Type B pancreatic cell (in vitro differentiated cells): ENCODE measurements at places on chromosomes 1 and 21. TPM values are rescaled to one million over a fixed set of nuclear protein-coding genes. Genes with fewer than 3 reads are reported as not detected.

GRCh38 chr1:84365225-84366221 is 32.8 kb upstream of the DNASE2B start:
- no peak for DNase-seq
- no peaks in the 10 kb centered on the region for H3K27me3 ChIP-seq
- H3K4me1 ChIP-seq: peaks cover 10% of the 10 kb centered on the region
- H3K4me3 ChIP-seq: no peak overlapping the region
- H3K27ac ChIP-seq: no peak overlapping the region
- no peaks in the 10 kb centered on the region for H3K36me3 ChIP-seq

GRCh38 chr1:216554934-216555333 is 131.7 kb upstream of the USH2A start:
- DNase-seq: no peak
- H3K27ac ChIP-seq: no peak overlapping the region
- no peak overlapping the region for H3K4me3 ChIP-seq
- no peaks in the 10 kb centered on the region for H3K36me3 ChIP-seq
- H3K27me3 ChIP-seq: no peaks in the 10 kb centered on the region

- DNase-seq: no peak
- peaks cover 23% of the 10 kb centered on the region for H3K27me3 ChIP-seq
- H3K27ac ChIP-seq: peak overlapping the region; percentile 46
- H3K4me3 ChIP-seq: peak overlapping the region; percentile 29
- no peaks in the 10 kb centered on the region for H3K36me3 ChIP-seq
These were observed 68.7 kb upstream of the ROR1 start for GRCh38 chr1:63705078-63705477.

- H3K27me3 ChIP-seq: peaks cover 54% of the 10 kb centered on the region
- no peak overlapping the region for H3K4me3 ChIP-seq
- H3K27ac ChIP-seq: no peak overlapping the region
- DNase-seq: no peak
- H3K4me1 ChIP-seq: no peaks in the 10 kb centered on the region
- H3K36me3 ChIP-seq: peaks cover 7% of the 10 kb centered on the region
These were observed 71.1 kb downstream of the LGR6 start for GRCh38 chr1:202264726-202265125.

DNA sequence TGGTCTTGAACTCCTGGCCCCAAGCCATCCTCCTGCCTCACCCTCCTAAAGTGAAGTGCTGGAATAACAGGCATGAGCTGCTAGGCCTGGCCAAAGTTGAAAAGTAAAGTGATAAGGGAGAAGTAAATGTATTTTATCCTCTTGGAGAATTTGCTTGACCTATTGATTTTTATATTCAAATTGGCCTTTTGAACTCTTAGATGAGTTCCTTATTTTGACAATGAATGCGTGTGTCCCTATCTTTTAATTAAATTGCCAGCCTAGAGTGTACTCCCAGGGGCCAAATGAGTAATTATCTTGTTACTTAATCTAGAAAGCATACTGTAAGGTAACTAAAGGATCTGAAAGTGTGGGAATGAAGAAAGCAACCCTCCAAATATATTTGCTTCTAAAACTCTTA is 11.4 kb downstream of the RNF11 start:
- H3K27me3 ChIP-seq: no peaks in the 10 kb centered on the region
- peaks cover 24% of the 10 kb centered on the region for H3K4me1 ChIP-seq
- no peak for DNase-seq
- H3K4me3 ChIP-seq: no peak overlapping the region
- H3K36me3 ChIP-seq: peaks cover 16% of the 10 kb centered on the region
- H3K27ac ChIP-seq: peak overlapping the region; percentile 26

DNA sequence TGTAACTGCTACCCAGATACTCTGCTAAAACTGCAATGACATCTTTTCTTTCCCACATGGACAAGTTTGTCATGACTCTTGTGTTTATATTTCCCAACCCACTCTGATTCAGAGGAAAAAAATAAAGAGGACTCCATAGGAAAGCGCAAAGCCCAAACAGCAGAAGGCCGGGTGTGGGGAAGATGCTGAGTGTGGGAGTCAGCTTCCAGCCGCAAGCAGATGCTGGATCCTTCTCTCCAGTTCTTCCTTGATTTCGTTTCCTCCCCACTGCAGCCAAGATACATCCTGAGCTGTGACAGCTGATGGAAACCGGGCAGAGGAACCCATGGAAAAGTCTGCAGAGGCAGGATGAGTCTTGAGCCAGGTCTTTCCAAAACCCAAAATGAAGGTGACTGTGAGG is 498.2 kb downstream of the PLPP3 start:
- no peak for DNase-seq
- H3K36me3 ChIP-seq: no peaks in the 10 kb centered on the region
- H3K27me3 ChIP-seq: peaks cover 3% of the 10 kb centered on the region

DNA sequence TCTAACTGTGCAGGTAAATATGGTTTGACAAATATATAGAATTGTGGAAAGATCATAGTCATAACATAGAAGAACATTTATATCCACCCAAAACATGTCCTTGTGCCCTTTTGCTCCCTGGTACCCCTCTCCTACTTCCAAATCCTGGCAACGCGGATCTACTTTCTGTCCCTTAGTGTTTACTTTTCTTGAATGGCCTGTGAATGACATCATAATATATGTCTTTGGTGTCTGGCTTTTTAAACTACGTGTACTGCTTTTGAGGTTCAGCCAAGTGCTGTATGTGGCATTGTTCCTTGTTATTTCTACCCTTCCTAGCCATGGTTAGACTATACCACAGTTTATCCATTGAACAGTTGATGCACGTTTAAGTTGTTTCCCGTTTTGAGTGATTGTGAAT is 155.6 kb downstream of the SDCCAG8 start:
- H3K4me3 ChIP-seq: no peak overlapping the region
- H3K27me3 ChIP-seq: no peaks in the 10 kb centered on the region
- DNase-seq: no peak
- H3K36me3 ChIP-seq: peaks cover 5% of the 10 kb centered on the region

DNA sequence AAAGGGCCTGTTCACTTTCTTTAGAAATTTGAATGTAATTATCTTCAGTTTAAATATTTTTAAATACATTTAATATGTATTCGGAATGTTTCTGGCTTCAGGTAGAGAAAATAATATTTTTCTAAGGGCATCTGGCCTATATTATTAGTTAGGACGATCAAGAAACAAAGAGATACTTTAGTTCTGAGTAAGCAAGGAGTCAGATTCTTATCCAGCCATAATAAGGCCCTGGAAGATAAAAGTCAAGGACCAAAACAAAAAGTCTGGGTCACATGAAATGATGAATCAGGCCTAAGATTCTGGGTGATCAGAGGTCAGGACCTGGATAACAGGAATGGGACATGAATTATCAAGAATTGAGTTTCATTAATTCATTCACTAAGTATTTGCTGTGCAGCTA is 6.3 kb downstream of the PHC2 start:
- no peak for DNase-seq
- no peak overlapping the region for H3K27ac ChIP-seq
- H3K27me3 ChIP-seq: peaks cover 2% of the 10 kb centered on the region
- no peak overlapping the region for H3K4me3 ChIP-seq

DNA sequence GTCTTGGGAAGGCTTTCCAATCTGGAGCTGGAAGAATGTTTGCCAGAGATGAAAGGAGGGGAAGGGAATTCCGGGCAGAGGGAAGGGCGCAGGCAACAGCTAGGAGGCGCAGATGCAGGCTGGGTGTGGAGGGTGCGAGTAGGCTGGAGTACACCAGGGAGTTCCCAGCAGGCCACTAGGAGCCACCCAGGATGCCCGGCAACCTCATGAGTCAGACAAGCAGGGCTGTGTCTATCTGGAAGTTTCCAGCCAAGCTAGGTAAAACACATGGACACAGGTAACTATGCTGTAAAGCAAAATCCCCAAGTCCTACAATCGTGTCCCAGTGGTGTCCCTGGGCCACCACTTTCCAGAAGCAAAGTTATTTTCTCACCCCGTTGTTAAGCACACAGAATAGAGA is 990 bp upstream of the NBL1 start:
- H3K4me3 ChIP-seq: peak overlapping the region; percentile 85
- H3K36me3 ChIP-seq: no peaks in the 10 kb centered on the region
- H3K4me1 ChIP-seq: peaks cover 35% of the 10 kb centered on the region
- DNase-seq: no peak

- H3K4me1 ChIP-seq: peaks cover 27% of the 10 kb centered on the region
- peaks cover 13% of the 10 kb centered on the region for H3K36me3 ChIP-seq
- peak within 1 kb of the TSS; percentile 92 for H3K27ac ChIP-seq
- peak; percentile 96 for DNase-seq
- H3K27me3 ChIP-seq: no peaks in the 10 kb centered on the region
These were observed at the start of gene ATP1B1 for GRCh38 chr1:169106095-169106920. ATP1B1 (plus strand) TSS chr1:169106690; CDS start chr1:169106830, 140 bp downstream.

DNA sequence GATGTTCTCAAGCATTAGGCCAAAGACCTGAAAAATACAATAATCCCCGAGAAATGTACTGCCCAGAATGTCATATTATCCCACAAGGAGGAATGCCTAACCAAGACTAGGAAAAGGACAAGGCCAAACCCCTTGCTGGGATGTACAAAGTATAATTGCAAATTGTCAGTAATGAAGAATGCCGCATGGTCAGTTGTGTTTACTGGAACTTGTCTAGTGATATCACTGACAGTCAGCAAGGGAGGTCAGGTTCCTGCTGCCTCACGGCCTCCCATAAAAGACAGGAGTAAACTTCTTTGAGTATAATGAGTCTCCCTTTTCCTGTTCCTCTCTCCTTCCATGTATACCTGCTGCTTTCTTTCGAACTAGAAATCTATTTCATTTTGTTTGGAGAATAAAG is 222.8 kb downstream of the RHOU start:
- peak overlapping the region; percentile 44 for H3K27ac ChIP-seq
- no peak for DNase-seq
- H3K4me3 ChIP-seq: no peak overlapping the region
- peaks cover 5% of the 10 kb centered on the region for H3K36me3 ChIP-seq
- H3K27me3 ChIP-seq: no peaks in the 10 kb centered on the region

The PGLYRP3 gene
- total RNA-seq: 0.87 and 1.3 TPM in 2 replicates

The GPR37L1 gene
- total RNA-seq: 0.12 and 0.24 TPM in 2 replicates
